Neural crest cell (in vitro differentiated cells): ENCODE measurements at places on chromosomes 3 and 15. TPM values are rescaled to one million over a fixed set of nuclear protein-coding genes. Genes with fewer than 3 reads are reported as not detected.
A peak's percentile ranks its signal among the peaks of the same experiment; 100 is the strongest.

Gene PLS1
- total RNA-seq = 5.6 and 5.7 TPM in 2 replicates

- no peak for DNase-seq
Observed at GRCh38 chr3:51786267-51786666, 7.2 kb upstream of the IQCF6 start.

DNA sequence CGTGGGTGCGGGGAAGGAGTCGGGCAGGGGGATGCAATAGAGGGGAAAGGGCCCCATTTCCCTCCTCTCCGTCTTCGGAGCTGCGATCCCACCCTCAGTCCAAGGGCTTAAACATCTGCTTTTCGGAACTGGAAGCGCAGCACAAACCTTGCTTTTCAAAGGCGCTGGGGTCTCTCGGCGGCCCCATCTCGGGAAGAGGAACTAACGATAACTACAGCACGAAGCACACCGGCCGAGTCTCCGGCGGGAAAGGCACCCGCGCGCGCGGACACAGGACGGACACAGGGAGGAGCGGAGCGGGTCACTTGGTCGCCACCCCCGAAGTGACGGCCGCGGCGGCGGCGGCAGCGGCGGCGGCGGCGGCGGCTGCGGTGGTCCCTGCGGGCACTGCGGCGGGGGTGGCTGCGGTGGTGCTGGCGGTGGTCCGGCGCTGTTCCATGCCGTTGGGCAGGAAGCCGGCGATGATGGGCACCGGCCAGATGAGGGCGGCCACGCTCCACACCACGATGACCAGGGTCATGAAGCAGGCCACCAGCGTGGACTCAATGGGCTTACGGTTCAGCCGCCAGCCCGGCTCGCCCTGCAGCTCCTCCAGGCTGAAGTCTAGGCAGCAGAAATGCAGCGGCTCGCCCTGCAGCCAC, 1.1 kb downstream of the TMEM158 start:
- DNase-seq = peak; percentile 71

DNA sequence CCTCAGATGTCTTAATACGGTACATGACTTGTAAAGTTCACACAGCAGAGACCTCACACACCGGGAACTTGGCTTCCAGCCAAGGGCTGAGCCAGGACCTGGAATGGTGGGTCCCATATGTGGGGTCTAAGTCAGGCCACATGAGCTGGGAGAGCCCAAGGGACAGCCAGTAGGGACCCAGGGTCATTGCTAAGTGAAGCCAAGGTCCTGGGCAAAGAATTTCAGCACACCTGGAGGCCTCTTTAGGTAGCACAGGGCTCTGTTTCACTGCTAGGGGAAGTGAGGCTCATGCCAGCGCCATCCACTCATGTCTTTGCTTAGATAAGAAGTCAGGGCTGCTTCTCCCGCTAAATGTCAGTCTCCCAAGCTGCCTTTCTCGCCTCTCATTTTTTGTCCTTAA, 116.6 kb upstream of the TLE3 start:
- DNase-seq = no peak
